ENCODE measurements at places on chromosomes 11 and 22. TPM values are rescaled to one million over a fixed set of nuclear protein-coding genes. Genes with fewer than 3 reads are reported as not detected.

GRCh38 chr11:8025123-8025522, 38.0 kb downstream of the EIF3F start:
- no peak for DNase-seq

DNA sequence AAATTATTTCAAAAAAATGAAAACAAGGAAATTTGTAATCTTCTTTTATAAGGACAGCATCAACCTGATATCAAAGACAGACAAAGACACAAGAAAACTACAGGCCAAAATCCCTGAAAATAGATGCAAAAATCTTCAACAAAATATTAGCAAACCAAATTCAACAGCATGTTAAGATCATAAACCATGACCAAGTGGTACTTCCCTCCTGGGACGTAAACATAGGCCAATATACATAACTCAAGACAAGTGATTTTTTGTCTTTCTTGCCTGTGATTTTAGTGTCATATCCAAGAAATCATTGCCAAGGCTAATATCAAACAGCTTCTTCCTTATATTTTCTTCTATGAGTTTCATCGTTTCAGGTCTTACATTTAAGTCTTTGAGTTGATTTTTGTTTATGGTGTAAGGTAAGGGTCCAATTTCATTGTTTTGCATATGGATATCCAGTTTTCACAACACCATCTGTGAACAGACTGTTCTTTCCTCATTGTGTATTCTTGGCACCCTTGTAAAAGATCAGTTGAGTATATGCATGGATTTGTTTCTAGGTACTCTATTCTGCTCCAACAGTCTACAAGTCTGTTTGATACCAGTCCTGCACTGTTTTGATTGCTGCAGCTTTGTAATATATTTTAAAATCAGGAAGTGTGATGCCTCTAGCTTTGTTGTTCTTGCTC, 50.0 kb downstream of the SBF2 start:
- DNase-seq = no peak

GRCh38 chr11:63670433-63671321, 499 bp downstream of the ATL3 start:
- DNase-seq = peak; percentile 69

Gene BATF2
- 0.34 TPM for total RNA-seq

Gene PVALB
- not detected for total RNA-seq

DNA sequence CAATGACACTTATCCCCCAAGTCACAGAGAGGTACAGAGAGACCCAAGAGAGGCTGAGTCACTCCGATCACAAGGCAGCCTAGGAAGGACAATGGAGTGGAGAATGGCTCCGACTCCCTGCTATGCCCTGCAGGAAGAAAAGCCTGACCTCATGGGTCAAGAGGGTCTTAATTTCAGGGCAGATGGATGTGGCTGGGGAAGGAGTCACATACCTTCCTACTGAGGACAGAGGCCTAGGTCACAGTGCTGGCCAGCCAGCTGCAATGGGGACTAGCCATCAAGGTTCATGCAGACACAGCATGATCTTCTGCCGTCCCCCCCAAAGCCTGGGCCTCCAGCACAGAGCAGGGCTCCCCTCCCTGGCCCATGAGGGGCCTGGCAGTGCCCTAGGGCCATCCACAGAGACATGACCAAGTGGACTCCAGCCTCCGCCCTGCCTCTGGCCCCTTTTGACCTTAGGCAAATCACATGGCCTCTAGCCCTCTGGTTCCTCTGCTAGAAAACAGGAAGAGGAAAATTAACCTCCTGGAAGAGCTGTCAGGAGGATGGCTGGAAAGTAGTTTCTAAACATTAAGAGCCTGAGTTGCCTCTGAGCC, 1.8 kb downstream of the ARRB1 start:
- peak; percentile 69 for DNase-seq
